ENCODE measurements at places on chromosomes 12 and 14. TPM values are rescaled to one million over a fixed set of nuclear protein-coding genes. Genes with fewer than 3 reads are reported as not detected.

The PTGER2 gene
- polyA plus RNA-seq: 5.3 TPM

The TEX52 gene
- 11.4 TPM for polyA plus RNA-seq

The KSR2 gene
- 3.8 TPM for polyA plus RNA-seq

The RNASE2 gene
- 0.65 TPM for polyA plus RNA-seq

The SERPINA12 gene
- not detected for polyA plus RNA-seq

Data from testis (tissue), 5 donors.